Activated gamma-delta T cell treated with Interleukin-2 at 50 U/mL for 16 hours (primary cell): ENCODE measurements at places on chromosomes 7 and 10.
A peak's percentile ranks its signal among the peaks of the same experiment; 100 is the strongest.

- no peak for DNase-seq
Measured at GRCh38 chr7:46515844-46516590, 594.9 kb upstream of the IGFBP3 start.

- DNase-seq: no peak
Measured at GRCh38 chr7:84228526-84228925, 33.9 kb upstream of the SEMA3A start.

DNA sequence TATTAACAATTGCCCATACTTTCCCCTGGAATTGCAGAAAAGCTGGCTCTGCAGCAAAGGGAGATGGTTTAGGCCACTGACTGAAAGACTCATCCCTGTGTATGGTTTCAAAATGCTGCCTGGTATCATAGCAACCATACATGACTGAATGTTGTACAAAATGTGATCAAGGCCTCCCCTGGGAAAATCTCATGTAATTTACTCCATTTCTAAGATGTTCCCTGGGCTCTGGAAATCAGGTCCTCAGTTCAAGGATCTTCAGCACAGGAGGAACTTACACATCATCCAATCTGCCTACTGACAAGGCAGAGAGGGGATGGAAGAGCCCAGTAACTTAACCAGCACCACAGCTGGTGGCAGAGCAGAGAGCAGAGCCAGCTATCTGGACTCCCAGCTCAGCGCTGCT lies 111.8 kb downstream of the JAZF1 start:
- DNase-seq: no peak

DNA sequence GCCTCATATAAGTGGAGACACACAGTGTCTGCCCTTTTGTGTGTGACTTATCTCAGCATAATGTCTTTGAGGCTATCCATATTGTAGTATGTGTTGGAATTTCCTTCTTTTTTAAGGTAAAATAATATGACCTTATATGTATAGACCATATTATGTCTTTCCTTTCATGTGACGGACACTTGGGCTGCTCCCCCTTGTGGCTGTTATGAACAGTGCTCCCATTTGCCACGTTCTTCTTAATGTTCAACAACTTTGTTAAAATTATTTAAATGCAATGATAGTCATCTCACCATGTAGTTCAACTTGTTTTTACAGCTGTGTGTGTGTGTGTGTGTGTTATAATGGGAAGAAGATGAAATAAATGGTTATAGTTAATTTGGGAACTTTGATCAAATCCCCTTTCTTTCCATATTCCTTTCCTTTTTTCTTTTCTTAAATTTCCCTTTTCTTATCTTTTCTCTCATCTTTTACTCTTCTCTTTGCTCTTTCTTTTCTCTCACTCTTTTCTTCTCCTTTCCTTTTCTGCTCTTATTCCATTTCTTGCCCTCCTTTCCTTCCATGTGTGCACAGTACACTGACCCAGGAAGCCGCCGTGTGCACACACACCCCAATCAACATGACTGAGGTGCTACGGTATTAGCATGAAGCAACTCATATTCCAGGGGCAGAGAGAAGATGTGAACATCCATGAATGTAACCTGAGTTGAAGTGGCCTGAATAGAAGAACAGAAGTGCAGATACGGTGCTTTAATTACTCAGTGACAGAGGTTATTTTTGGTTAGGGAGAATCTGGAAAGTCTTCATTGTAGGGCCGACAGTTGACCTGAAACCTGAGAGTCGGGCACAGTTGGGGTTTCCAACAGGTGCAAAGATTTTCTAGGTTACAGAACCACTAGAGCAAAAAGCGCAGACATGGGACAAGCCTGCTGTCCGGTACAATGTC lies 596.6 kb downstream of the SDK1 start:
- peak; percentile 41 for DNase-seq

DNA sequence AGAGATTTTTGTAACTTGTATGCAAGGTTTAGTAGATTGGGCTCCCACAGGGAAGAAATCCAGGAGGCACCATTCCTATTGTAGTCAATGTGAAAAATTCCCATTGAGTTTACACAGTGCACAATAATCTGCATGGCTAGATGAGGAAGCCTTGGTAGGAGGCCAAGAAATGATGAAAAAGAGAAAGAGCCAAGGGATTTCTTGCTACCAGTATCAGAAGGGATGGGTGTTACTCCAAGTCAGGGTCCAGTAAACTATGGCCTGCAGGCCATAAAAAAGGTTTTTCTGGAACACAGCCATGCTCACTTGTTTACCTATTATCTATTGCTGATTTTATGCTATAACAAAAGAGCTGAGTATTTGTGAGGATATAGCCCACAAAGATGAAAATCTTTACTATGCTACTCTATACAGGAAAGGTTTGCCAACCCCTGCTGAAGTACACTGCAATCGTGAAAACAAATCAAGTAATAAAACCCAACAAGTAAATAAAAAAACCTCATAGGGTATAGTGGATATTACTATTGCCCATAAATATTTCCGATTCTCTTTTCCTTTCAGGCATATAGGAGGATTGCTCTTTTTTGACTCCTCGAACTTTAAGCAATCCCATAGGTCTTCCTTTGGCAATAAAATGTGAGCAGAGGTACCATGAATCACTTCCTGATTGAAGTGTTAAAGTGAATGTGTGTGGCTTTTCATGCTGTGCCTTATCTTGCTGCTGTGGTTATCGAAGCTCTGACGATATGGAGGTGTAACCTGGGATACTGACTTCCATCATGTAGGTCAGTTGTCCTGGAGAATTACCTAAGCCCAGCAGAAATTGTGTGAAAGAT lies 256.3 kb upstream of the MAGI2 start:
- no peak for DNase-seq

GRCh38 chr10:20085115-20085514 lies 268.9 kb downstream of the PLXDC2 start:
- no peak for DNase-seq

GRCh38 chr7:92739091-92739490 lies 97.3 kb downstream of the CDK6 start:
- no peak for DNase-seq

DNA sequence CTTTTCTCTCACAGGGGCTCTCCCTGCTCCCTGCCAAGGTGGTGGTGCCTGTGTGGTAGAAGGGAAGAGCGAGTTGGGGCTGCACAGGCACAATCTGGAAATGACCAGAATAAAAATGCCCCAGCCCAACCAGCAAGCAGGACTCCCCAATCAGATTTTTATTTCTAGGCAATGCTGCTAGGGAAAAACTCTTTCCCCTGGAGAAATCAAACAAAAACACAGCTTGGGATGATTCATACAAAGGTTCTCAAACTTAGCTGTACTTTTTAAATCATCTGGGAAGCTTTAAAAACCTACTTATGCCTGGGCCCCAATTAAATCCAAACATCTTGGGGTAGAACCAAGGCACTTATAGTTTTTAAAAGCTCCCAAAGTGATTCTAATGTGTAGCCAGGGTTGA lies 243.2 kb downstream of the HTR7 start:
- no peak for DNase-seq

DNA sequence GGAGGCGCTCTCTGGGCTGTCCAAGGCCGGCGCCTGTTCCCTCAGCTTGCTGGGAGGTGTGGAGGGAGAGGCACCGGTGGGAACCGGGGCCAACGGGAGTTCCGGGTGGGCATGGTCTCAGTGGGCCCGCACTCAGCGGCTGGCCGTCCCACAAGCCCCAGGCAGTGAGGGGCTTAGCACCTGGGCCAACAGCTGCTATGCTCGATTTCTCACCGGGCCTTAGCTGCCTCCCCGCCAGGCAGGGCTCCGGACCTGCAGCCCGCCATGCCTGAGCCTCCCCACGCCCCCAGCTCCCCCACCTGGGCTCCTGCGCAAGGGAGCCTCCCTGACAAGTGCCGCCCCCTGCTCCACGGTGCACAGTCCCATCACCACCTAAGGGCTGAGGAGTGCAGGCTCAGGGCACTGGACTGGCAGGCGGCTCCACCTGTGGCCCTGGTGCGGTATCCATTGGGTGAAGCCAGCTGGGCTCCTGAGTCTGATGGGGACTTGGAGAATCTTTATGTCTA lies 276.5 kb downstream of the SH2D4B start:
- DNase-seq: no peak
